ENCODE measurements at places on chromosomes 4 and X. TPM values are rescaled to one million over a fixed set of nuclear protein-coding genes. Genes with fewer than 3 reads are reported as not detected.

DNA sequence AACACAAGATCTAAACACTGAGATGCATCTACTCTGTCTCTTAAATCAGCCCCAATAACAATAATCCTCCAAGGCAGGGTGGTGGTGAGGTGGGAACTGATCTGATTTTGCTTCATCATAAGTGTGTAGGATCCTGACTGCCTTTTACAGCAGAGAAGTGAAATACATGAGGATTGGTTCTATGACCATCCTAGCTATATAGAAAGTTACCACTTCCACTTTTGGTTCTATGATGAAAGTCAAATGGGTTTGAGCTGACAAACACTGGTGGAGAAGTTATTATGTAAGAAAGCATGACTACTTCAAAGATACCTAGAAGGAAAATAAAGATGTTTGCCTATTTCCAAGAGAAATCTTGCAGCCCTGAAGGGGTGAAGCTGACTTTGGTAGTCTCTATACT, 181.6 kb downstream of the NKX6-1 start:
- H3K4me3 ChIP-seq, result no peak overlapping the region
- no peaks in the 10 kb centered on the region for H3K36me3 ChIP-seq
- no peaks in the 10 kb centered on the region for H3K27me3 ChIP-seq

DNA sequence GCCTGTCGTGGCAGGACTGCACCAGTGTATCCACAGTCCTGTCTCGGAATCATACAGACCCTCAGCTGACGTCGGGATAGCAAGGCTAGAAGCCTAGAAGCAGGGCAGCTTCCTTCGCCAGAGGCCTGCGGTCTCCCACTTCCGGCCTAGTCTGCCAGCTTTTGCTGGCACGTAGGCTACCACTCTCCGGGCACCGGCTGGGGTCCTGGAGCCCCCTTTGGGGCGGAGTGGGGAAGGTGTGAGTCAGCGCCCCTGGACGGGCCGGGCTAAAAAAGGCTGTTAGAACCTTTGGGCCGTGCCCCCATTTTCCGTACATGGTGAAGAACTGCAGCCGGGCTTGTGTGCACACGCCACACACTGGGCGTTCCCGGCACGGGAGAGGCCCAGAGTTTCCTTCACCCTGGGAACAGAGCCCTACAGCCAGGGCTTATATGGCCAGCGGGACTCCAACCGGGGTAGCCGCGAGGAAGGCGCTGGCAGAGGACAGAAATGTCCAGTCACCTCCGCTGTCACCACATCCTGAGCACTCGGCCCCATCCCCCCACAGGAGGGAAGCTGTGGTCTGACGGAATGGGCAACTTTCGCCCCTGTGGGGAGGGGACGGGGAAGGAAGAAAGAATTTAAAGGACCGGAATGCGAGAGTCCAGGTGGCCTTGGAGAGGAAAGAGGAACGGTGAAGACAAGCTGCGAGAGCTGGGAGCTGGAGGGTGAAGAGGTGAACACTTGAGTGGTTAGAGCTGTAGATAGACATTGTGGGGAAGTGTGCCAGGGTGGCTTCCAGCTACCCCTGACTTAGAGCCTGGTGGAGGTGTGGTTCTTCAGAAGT, 4.6 kb downstream of the MAGIX start:
- no peaks in the 10 kb centered on the region for H3K36me3 ChIP-seq
- peak overlapping the region; percentile 93 for H3K27ac ChIP-seq
- peak; percentile 47 for DNase-seq
- H3K4me1 ChIP-seq, result peaks cover 5% of the 10 kb centered on the region
- H3K27me3 ChIP-seq, result no peaks in the 10 kb centered on the region

DNA sequence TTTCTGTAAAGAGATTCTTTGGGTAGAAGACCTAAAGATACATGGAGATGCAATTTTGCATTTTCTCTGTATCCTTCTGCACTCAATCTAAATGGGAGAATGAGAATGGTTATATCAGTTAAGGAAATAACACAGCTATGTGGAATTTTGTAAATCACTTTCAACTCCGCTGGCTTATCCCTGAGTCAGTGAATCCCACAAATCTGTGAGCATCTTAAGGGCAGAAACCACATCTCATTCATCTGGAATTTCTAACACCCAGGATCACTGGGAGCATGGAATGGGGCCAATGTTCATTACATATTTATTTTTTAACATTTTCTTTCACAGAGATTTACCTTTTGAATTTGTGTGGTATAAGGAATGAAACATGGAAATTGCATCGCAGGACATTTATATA, 167.8 kb downstream of the CFAP47 start:
- H3K4me3 ChIP-seq, result no peak overlapping the region
- no peaks in the 10 kb centered on the region for H3K36me3 ChIP-seq
- no peaks in the 10 kb centered on the region for H3K4me1 ChIP-seq
- H3K27ac ChIP-seq, result no peak overlapping the region

DNA sequence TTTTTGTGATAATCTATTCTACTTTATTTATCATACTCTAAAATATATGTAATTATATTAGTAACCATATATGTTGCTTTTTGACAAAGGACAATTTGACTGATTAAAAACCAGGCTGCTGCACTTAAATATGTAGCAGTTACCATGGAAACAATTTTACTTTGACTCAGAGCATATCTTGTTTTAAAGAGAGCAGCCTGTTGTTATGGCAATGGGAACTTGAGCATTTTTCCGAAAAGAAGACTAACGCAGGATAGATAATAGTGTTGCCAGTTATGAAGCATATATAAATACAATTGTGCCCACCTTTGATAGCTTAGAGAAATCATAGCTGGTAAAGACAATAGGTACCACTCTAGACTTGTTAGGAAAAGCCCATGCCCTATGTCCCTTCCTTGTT, 283.0 kb downstream of the GASK1B start:
- H3K27ac ChIP-seq, result no peak overlapping the region
- H3K36me3 ChIP-seq, result no peaks in the 10 kb centered on the region
- no peaks in the 10 kb centered on the region for H3K27me3 ChIP-seq
- H3K4me1 ChIP-seq, result no peaks in the 10 kb centered on the region

- no peaks in the 10 kb centered on the region for H3K36me3 ChIP-seq
- no peaks in the 10 kb centered on the region for H3K27me3 ChIP-seq
- no peak overlapping the region for H3K4me3 ChIP-seq
- H3K27ac ChIP-seq, result no peak overlapping the region
- no peak for DNase-seq
Observed at GRCh38 chr4:8609824-8610350, 17.3 kb downstream of the CPZ start.

- H3K4me1 ChIP-seq, result peaks cover 6% of the 10 kb centered on the region
- no peak for DNase-seq
- peak overlapping the region; percentile 86 for H3K4me3 ChIP-seq
- H3K27ac ChIP-seq, result no peak overlapping the region
- no peaks in the 10 kb centered on the region for H3K27me3 ChIP-seq
Observed at GRCh38 chrX:47649271-47649670, 1.1 kb downstream of the ELK1 start.

DNA sequence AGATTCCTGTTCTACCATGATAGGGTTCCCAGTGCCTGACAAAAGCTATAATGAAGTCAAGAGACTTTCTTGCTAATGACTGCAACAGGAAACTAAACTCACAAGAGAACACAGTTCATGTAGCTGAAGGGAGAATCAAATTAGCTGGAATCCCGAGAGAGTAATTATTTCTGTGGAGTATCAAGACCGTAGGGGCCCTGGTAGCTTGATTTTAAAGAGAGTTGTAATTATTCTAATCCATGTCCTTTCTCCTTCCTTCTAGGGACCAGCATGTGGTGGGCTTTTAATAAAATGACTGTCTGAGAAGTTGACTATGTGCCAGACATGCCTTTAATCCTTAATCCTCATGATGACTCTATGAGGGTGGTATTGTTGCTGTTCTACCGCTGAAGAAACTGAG, 1.7 kb upstream of the TRPC5OS start:
- no peak overlapping the region for H3K27ac ChIP-seq
- H3K36me3 ChIP-seq, result no peaks in the 10 kb centered on the region
- H3K27me3 ChIP-seq, result no peaks in the 10 kb centered on the region
- peaks cover 2% of the 10 kb centered on the region for H3K4me1 ChIP-seq

- no peaks in the 10 kb centered on the region for H3K27me3 ChIP-seq
- no peak overlapping the region for H3K27ac ChIP-seq
- no peaks in the 10 kb centered on the region for H3K4me1 ChIP-seq
- H3K4me3 ChIP-seq, result no peak overlapping the region
- no peaks in the 10 kb centered on the region for H3K36me3 ChIP-seq
Observed at GRCh38 chr4:54004463-54004862, 59.9 kb downstream of the CHIC2 start.

- H3K27me3 ChIP-seq, result no peaks in the 10 kb centered on the region
- DNase-seq, result no peak
- H3K36me3 ChIP-seq, result no peaks in the 10 kb centered on the region
- H3K4me1 ChIP-seq, result no peaks in the 10 kb centered on the region
- no peak overlapping the region for H3K27ac ChIP-seq
Observed at GRCh38 chr4:20085156-20085555, 166.5 kb upstream of the SLIT2 start.

DNA sequence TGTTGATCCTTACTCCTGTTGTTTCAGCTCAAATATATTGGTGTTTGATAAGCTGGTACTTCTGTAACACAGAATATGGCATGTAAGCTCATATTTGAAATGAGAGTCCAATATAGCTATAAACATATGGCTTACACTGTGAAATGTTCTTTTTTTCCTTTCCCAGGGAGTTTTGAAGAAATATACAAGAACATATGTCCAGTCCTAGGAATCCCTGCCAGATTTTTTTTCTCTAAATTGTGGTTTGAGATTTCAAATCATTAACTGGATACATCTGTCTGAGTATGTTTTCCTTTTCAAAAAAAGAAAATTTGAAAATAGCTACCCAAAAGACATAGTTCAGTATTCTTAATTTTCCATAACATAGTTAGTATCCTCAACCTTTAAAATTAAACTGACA, 60.2 kb downstream of the HMGB2 start:
- no peaks in the 10 kb centered on the region for H3K36me3 ChIP-seq
- DNase-seq, result no peak
- H3K4me3 ChIP-seq, result no peak overlapping the region
- no peaks in the 10 kb centered on the region for H3K27me3 ChIP-seq
- no peak overlapping the region for H3K27ac ChIP-seq

DNA sequence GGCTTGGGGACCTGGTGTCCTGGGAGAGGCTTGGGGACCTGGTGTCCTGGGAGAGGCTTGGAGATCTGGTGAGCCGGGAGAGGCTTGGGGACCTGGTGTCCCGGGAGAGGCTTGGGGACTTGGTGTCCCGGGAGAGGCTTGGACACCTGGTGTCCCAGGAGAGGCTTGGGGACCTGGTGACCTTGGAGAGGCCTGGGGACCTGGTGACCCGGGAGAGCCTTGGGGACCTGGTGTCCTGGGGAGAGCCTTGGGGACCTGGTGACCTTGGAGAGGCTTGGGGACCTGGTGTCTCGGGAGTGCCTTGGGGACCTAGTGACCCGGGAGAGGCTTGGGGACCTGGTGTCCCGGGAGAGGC, 12.6 kb downstream of the SHOX start:
- H3K4me3 ChIP-seq, result no peak overlapping the region
- no peaks in the 10 kb centered on the region for H3K36me3 ChIP-seq
- no peaks in the 10 kb centered on the region for H3K27me3 ChIP-seq
- H3K4me1 ChIP-seq, result no peaks in the 10 kb centered on the region

DNA sequence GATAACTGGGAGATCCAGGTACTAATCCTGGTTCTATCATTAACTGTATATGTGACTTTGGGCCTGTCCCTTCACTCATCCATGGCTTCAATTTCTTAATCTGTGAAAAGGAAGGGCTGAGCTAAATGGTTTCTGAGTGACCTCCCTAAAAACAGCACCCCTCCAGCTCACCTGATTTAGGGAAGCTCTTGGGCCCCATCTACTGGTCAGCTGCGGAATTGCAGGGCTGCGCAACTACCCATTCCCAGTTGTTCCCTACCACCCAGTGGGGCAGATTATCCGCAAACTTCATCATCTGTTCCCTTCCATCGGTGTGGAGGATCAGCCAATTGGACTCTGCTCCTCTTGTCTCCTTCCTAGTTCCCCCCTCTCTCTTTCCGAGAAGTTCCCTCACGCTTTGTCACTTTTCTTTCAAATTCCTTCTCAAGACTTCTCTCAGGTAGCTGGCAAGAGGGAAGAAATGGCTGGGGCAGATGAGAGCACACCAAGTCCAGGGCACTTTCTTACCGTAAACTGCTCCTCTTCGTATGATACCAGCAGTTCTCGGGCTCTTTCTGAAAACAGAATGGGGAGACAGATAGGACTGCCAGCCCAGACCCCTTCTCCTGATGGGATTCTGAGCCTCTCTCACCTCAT, 5.8 kb downstream of the LAS1L start:
- no peaks in the 10 kb centered on the region for H3K36me3 ChIP-seq
- no peak overlapping the region for H3K27ac ChIP-seq
- H3K4me1 ChIP-seq, result peaks cover 2% of the 10 kb centered on the region
- no peak for DNase-seq

DNA sequence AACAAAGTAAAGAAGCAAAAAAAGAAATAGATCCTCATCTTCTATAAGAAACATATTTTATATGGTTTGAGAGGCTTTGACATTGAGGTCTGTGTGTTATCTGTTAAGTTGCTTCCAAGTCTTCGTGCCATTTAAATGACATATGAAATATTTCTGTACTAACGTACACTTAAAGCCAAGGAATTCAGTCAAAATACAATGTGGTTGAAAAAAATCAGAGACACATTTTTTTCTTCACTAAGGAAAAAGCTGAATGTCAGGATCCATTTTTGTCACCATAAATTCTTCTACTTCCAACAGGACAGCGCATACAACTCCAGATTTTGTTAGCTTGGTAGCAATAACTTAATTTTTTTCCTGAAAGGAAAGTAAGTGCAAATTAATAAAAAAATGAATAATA, 168.5 kb downstream of the FAT4 start:
- H3K4me3 ChIP-seq, result no peak overlapping the region
- peaks cover 6% of the 10 kb centered on the region for H3K36me3 ChIP-seq
- no peak overlapping the region for H3K27ac ChIP-seq
- DNase-seq, result no peak

DNA sequence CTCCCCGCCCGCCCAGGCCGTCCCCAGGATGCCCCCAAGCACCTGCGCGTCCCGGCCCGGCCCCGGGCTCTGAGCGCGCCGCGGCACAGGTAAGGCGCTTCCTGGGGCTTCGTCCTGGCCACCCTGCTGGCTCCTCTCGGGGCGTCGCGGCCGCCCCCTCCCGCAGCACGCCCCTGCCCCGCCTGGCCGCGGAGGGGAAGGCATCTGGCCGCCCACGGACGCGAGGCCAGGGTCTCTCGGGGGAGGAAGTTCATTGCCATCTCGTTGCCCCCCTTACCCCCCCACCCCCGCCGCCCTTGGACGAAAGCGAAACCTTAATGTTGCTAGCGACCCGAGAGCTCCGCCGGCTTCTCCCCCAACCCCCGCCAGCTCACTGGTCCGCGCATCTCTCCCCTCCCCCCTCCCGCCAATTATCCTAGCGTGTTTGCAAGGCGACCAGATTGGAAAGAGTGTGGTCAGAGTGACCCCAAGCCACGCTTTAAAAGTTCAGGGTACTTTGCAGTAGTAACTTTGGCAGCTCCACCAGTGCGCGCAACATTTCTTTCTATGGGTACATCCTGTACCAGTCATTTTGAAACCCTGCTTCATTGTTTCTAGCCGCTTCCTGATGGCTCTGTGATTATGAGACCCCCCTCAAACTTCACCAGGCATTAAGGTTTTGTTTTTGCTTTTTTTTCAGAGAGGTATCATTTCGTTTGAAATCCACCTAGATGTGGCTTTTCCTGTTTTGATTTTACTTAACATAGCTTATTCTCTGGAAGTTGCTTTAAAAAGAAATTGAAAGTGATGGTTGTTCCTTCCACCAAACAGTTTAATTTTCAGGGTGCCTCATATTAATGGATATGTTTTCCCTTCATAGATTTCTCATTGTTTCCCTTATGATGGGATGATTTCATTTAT, 626 bp downstream of the TBC1D1 start:
- no peaks in the 10 kb centered on the region for H3K27me3 ChIP-seq
- H3K4me3 ChIP-seq, result peak overlapping the region; percentile 88
- H3K27ac ChIP-seq, result peak overlapping the region; percentile 94
- DNase-seq, result no peak
- peaks cover 16% of the 10 kb centered on the region for H3K4me1 ChIP-seq
- no peaks in the 10 kb centered on the region for H3K36me3 ChIP-seq

Gene TMPRSS11A
- total RNA-seq, result not detected

Gene PAGE5
- total RNA-seq, result not detected

Gene SLC6A14
- not detected for total RNA-seq

Gene TMSB15C
- 3.9 TPM for total RNA-seq

All from thoracic aorta (tissue), 2 donors.